ENCODE measurements at places on chromosomes 11 and 22.

- DNase-seq: no peak
Observed at GRCh38 chr11:11025087-11025486, 167.2 kb upstream of the ZBED5 start.

DNA sequence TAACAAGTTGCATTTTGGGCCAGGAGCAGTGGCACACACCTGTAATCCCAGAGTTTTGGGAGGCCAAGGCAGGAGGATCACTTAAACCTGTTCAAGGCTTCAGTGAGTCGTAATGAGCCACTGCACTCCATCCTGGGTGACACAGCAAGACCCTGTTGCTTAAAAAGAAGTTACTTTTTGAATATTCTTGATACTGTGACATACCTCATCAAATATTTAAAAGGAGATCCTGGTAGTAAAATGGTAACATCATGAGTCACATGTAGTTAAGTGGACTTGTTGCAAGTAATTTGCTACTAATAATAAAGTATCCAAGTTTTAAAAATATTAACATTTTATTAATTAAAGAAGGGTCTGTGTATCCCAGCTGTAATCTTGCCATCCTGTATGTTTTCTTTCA, 18.3 kb downstream of the HMGXB4 start:
- DNase-seq: no peak

DNA sequence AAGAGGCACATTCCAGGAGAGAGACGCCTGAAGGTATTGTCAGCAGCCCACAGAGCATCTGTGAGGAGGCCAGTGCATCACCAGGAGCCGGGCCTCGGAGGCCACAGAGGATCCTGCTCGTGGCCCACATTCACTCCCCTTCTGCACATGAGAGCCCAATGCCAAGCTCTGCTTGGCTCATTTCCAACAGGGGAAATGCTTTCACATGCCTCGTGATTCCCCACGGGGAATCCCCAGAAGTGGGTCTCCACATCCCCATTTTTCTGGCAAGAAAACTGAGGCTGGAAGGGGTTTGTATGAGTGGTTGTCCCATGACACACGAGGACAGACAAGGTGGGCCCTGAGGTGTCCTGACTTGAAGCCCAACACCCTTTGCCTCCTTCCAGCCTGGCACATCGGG, 34.4 kb downstream of the TP53I11 start:
- DNase-seq: no peak

DNA sequence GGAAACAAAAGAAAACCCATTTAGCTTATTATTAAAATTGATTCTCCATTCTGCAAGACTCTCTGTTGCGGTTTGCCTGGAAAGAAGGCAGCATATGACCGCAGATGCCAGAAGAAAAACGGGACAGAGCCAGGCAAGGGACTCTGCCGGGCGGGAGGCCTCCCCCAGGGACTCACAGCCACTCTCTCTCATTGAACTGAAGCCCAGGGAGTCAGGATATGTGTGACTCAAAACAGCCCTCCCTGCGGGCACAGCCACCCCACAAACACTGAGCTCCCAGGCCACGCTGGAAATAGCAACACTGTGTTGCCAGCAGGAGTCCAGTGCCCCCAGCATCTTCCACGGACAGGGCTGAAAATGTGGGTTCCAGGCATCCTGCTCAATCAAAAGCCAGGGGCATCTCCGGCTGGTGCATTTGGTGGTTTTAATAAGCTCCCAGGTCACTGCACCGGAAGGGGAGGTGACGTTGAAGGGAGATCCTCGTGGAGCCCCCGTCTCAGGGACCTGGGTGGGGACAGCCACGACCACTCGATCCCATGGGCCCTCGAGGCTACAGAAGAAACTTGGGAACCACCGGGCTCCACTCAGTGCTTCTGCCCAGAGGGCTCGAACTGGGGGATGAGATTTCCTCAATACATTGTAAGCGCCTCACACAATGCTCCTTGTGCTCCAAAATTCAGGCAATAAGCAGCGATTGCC, 624.5 kb downstream of the TBC1D22A start:
- DNase-seq: no peak

GRCh38 chr22:48440673-48441552, 1386.8 kb downstream of the BRD1 start:
- no peak for DNase-seq

- no peak for DNase-seq
Observed at GRCh38 chr11:116122697-116123472, 618.7 kb upstream of the CADM1 start.

- DNase-seq: no peak
Observed at GRCh38 chr11:86301742-86302091, 323 bp upstream of the HIKESHI start.

- DNase-seq: no peak
Observed at GRCh38 chr22:48968201-48968959, 859.3 kb downstream of the BRD1 start.

DNA sequence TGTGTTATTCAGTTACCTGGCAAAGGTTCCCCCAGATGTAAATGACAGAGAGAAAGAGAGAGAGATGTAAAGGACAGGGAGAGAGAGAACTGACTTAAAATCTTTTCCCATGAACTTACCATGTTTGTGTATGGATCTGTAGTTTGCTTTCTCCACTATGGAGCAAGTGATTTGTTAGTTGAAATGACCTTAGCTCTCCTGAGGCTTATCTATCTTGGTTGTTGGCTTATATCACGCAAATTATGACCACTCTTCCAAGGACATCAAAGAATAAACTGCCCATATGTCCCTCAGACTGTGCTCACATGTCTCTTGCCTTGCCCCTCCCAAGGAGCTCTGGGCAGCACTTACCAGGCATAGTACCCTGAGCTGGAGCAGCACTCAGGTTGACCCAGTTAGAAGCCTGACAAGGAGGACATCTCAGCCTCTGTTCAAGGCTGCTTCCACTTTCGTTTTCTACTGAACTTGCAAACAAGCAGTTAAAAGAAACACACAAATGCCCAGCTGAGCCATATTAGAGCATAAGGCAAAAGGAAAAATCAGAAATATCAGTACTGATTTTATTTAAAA, 95.3 kb upstream of the RCN1 start:
- DNase-seq: peak; percentile 91

- peak; percentile 17 for DNase-seq
Observed at GRCh38 chr11:78748918-78749690, 174.4 kb upstream of the NARS2 start.

- DNase-seq: no peak
Observed at GRCh38 chr11:130168105-130168504, 8.5 kb downstream of the ST14 start.

GRCh38 chr11:46930089-46930488, 6.5 kb upstream of the CSTPP1 start:
- no peak for DNase-seq

- no peak for DNase-seq
Observed at GRCh38 chr11:65448418-65449105, 26.0 kb downstream of the NEAT1 start.

DNA sequence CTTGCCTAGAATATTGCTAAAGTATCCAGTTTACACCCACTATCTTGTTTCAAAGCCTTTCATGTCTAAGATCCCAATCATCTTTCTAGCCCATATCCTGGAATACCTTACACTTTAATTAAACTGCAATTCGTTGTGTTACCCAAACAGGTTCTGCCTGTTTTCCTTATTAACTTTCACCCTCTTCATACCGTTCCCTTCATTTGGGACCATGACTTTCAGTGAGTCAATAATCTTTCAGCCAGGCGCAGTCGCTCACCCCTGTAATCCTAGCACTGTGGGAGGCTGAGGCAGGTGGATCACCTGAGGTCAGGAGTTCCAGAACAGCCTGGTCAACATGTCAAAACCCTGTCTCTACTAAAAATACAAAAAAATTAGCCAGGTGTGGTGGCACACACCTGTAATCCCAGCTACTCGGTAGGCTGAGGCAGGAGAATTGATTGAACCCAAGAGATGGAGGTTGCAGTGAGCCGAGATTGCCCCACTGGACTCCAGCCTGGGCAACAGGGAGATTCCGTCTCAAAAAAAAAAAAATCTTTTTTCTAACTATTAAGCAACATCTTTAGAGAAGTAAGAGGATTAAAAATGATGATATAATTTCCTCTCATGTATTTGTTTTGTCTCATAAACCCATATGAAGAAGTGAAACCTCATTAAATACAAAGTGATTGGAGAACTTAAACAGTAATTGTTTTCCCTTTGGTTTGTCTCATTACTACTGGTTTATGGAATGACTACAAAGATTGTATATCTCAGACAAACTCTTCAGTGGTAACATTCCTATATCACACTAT, 20.7 kb downstream of the DMC1 start:
- DNase-seq: no peak

DNA sequence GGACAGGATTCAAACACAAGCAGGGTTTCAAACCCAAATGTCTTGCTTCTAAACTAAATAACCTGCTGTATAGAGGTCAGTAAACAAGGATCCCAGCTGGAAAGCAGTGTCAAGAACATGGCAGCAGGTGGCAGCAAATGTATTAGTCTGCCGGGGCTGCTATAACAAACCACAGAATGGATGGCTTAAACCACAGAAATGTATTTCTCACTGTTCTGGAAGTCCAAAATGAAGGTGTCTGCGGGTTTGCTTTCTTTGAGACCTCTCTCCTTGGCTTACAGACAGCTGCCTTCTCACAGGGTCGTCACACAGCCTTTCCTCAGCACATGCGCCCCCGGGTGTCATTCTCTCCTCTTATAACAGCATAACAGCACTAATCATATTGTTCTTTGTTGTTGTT, 65.1 kb upstream of the LRRC55 start:
- DNase-seq: peak; percentile 75

- DNase-seq: no peak
Observed at GRCh38 chr11:66787934-66788758, 55.1 kb upstream of the RCE1 start.

GRCh38 chr11:7892059-7892699, 38.9 kb downstream of the OR10A6 start:
- DNase-seq: no peak

DNA sequence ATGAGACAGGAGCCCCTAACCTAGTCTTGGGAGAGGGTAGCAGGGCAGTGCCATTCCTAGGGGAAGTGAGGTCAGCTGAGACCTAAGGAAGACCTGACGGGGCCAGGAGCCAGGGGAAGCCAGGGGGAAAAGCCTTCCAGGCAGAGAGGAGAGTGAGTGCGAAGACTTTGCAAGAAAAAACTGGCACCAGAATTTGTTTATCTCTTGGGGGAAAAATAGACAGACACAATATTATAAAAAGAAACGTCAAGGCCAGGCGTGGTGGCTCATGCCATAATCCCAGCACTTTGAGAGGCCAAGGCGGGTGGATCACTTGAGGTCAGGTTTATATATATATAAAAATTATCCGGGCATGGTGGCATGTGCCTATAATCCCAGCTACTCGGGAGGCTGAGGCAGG, 26.9 kb upstream of the TESMIN start:
- no peak for DNase-seq

GRCh38 chr11:61102667-61103571, 630 bp downstream of the CD5 start:
- DNase-seq: no peak

DNA sequence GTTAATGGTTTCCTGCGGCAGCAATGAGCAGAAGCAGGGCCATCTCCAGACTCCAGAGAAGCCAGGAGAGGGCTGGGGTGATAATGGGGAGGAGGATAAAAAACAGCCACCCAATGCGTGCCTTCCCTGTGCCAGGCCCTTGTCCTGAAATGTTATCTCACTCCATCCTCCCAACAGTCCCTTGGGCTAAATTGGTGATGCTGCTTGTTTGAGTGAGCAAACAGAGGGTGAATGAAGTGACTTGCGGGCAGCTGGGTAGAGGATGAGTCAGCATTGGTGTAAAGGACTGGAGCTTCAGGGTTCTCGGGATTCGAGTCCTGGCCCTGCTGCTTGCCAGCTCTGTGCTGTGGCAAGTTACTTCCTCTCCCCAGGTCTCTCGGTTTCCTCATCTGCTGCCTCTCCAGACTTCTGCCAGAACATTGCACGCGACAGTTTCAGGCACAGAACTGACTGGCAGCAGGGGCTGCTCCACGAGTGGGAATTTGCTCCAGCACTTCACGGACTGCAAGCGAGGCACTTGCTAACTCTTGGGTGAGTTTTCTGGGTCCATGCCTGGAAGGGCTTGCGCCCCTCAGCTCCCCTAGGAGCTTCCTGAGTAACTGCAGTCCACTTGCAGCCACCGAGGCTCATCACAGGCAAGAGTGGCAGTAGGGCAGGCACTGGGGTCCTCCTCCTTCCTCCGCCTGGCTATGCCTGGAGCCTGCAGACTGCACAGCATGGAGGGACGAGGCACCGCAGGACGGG, at the start of gene P2RY6:
Gene P2RY6, plus strand, starts transcription at position 403 of the 744 bp plus-strand sequence. CDS start 24,181 bp downstream, outside the sequence.
- DNase-seq: peak; percentile 74

DNA sequence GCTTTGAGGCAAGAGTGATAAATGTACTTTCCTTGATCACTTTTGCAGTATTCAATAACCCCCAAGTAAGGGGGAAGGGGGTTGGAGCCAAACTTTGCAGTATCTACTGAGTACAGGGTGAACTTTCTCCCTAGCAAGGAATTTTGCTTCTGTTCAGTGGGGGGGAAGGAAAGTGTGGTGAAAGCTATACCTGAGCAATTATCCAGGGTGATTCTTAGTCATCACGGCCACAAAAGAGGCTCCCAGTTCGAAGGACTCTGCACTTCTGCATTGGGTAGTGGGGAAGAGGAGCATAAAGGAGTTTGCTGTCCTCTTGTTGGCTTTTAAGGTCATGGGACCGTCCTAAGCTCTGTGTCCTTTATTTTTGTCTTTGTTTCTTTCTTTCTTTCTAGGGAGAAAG, 346.5 kb upstream of the SYN3 start:
- no peak for DNase-seq

- DNase-seq: no peak
Observed at GRCh38 chr22:36148411-36148810, 12.1 kb downstream of the APOL3 start.
